ENCODE measurements at places on chromosomes 4 and X.
A peak's percentile ranks its signal among the peaks of the same experiment; 100 is the strongest.

DNA sequence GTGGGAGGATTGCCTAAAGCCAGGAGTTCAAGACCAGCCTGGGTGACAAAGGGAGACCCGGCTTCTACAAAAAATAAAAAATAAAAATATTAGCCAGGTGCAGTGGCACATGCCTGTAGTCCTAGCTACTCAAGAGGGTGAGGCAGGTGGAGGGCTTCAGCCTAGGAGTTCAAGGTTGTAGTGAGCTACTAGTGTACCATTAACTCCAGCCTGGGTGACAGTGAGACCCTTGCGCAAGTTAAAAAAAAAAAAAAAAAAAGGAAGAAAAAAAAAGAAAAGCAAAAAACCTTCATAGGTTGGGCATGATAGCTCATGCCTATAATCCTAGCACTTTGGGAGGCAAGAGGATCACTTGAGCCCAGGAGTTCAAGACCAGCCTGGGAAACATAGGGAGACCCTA, 5.8 kb downstream of the SCLT1 start:
- DNase-seq: no peak

DNA sequence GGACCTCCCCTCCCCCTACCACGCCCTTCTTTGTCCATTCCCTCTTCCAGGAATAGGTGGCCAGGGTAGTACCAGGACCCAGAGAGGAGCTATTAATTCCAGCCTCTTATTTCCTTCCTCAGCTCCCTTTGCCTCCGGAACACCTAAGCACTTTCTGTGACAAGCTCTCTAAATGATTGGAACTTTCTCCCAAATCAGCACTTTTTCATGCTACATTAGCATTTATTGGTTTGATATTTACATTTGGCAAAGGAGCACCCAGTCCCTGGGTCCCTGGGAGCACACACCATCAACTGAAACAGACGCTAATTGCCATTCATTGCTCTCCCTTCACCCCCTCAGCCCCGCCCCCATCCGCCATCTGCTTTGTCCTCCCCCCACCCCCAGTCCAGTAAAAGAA, 182.0 kb upstream of the BCOR start:
- DNase-seq: no peak

- peak; percentile 18 for DNase-seq
Observed at GRCh38 chr4:188822698-188823097, 683.5 kb downstream of the TRIML1 start.

GRCh38 chrX:20452487-20452886, 185.8 kb upstream of the RPS6KA3 start:
- no peak for DNase-seq

GRCh38 chrX:13265111-13265510, 54.7 kb downstream of the ATXN3L start:
- DNase-seq: no peak

DNA sequence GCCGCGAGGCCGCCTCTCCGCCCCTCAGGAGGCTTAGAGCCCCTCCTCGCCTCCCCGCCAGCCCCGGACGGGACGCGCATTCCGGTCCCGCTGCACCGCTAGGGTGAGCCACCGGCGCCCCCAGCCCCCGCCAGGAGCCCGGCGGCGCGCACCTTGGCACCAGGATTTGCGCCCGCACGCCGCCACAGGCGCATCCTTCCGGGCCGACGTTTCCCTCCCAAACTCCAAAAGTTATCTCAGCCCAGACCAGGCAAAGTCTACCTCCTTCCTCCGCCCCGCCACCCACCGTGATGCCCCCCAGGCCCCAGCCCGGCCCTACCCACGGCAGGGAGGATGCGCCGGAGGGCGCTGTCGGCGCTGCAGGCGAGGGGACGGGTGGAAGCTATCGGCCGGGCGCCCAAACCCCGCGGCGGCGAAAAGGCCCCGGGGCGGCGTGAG, 538 bp downstream of the SCML2 start:
- peak; percentile 24 for DNase-seq
